ENCODE measurements at places on chromosomes 12 and 14.

DNA sequence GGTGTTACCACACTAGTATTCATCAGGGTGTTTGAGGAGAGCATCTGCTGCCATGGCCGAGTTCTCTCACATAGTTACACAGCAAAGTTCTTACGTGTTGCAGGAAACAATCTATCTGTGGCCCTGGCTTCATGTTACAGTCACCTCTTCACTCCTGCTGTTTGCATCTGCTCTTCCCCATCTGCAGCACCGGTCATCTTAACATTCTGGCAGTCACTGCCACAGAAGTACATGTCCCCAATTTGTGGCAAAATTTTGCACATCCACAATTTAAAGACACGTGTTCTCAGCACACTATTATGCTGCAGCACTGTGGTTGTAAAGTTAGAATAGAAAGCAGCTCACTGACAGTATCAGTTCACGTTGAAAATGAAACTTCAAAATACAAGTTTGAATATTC is 23.2 kb downstream of the MAPK1IP1L start:
- no peak for DNase-seq

DNA sequence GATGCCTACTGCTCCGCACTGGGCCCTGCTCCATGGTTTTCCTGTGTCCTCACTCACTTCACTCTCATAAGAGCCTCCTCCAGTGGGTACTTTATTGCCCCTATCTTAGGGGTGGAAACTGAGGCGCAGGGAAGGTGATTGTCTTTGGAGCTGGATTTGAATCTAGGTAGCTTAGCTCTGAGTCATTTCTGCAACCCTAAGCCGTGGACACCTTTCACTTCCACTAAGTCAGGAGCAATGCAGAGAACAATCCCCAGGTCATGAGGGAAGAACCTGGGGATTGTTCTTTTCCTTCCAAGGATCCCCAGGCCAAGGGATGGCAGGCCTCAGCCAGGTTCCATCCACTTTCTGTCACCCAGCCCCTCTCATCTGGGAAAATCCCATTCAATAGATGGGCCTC is 20.3 kb downstream of the VDR start:
- no peak for DNase-seq

- DNase-seq, result no peak
Measured at GRCh38 chr12:64521833-64522232, 69.9 kb downstream of the TBK1 start.

DNA sequence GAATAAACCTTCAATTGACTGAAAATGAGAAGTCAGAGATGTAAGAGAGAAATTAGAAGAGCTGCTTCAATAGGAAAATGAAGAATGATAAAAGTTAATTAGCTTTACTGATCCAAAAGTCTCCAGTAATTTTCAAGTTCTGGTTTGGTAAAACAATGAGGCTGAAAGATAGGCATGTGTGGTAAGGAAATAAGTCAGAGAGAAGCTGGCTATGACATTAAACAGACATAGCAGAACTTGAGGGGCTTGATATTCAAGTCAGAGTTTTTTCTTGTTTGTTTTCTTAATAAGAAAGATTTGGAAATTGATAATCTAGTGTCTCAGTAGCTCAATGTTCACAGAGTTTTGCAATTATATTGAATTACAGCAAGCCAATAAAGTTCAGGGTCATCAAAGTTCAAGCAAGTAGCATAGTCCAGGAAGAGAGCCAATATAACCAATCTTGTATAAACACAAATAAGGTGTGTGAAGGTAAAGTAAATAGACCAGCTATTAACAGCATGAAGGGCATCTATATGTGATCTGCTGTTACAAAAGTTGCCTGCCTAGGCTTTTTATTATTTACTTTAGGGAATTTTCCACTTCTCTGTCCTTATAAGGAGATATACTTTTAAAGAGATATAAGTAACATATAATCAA is 1111.5 kb downstream of the TRHDE start:
- no peak for DNase-seq

DNA sequence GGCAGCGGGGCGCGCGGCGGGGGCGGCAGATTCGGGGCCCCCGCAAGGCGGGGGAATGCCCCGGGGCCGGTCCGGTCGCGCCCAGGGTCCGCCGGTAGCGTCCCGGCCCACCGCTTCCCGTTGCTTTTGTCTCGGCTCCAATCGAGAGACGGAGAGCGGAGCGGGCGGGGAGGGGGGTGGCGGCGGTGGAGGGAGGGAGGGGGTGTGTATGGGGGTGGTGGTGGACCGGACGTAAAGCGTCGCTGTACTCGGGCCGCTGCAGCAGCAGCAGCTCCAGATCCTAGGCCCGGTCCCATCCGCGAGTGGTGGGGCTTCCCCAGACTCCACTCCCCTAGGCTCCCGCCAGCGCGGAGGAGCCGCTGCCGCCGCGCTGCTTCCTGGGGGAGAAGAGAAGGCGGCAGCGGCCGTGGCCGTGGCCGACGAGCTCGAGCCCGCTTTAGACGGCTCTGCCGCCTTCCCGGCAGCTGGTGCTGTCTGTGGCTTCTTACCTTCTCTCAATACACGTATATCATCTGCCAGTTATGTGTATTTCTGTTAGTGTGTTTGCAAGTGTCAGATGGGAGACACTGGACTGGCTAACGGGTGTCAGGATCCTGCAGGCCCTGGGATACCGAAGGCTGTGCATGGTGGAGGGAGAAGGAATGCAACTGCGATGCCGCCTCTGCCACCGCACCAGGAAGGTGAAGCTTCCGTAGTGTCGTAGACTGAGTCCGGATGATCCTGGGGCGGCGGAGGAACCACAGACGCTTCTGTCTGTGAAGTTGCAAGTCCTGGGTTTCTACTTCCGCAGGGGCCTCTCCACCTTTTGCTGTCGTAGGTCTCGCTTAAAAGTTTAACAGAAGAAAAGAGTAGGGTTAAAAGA is 508 bp downstream of the CNOT2 start:
- DNase-seq, result peak; percentile 58

DNA sequence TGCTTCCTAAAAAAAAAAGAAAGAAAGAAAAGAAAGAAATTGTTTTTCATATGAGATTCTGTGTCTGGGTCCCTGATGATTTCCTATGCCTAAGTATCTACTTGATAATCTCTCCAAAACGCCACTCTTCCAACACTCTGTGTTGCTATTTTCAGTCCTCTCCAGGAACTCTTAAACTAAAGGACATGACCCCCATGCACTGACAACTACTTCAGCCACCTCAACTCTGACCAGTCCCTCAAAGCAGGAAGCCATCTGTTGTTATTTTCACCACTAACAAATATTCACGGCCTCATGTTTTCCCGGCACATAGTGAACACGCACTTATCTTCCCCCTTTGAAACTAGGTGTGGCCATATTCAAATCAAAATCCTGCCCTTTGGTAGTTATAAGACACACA is 259.3 kb downstream of the PPFIA2 start:
- DNase-seq, result no peak

Data from RWPE1 (cell line).